Cerebellar nuclear complex (tissue), 1 donor: ENCODE measurements at places on chromosomes 11 and 22.

DNA sequence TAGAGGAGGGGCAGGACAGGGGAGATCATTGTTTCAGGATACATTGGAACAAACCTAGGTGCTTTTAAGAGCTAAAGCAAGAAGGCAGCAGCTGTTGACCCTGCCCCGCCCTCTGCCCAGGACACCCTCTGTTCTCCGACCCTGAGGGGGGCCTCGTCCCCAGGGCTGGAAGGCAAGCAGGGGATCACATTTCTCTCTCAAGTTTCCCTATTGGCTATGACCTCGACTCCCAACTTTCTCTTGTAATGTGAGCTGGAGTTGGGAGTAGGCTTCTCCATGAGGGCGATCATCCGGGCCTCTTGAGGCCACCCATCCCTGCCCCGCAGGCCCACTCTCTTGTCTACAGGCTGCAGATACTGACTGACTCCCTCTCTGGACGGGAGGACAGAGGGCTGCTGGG, 37.7 kb downstream of the DSCAML1 start:
- DNase-seq: no peak

GRCh38 chr11:73087730-73088129, 54.4 kb downstream of the FCHSD2 start:
- DNase-seq: no peak

DNA sequence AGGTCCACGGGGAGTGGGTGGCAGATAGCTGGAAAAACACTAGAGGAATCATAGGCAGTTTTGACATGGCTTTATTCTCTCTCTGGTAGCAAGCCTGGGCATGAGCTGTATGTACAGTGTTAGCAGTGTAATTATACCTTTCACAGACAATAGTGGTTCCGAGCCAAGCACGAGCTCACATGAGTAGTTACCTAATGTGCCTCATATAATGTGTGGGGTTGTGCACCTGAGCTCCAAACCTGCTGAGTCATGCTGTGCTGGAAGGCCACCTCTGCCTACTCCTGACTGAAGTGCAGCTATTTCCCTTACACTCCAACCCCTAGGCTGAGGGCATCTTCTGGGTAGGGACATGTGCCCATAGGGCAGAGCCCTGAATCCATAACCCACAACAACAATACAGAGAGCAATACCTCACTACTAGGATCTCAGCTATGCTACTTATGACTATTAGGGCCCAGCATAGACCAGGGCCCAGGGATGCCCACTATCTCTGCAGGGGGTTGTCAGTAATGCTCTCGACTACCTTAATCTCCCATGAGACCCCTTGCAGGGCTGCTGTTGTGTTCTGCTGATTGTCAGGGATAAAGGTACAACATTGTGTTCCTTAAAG, 432.1 kb downstream of the DYNC2H1 start:
- DNase-seq: no peak

DNA sequence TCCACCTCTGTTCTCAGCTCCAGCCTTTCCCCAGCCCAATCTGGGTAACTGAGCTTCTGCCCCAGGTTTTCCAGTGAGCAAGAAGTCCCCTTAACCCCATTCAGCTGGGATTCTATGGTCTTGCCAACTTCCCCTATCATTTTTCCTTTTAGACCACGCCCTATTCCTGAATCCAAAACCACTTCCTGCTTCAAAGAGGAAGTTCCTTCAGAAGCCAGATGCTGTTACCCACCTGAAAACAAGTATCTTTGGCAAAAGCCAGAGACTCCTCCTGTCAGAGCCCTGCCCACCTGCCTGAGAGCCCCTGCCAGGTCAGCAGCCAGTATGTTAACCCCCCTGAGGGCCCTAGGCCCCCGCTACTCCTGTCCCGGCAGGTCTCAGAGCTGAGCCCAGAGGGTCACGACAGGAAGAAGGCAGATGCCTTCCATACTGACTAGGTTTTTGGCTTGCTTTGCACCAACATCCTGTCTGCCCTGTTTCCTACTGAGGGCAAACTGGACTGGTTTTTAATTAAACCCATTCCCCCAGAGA, 20.3 kb upstream of the MICAL2 start:
- DNase-seq: no peak

GRCh38 chr22:20966883-20967696, at the start of gene AIFM3:
TSS of gene AIFM3 (plus strand) at chr22:20967255. CDS start at chr22:20967945, 690 bp downstream.
- DNase-seq: no peak

GRCh38 chr11:3170044-3170755, 5.1 kb upstream of the OSBPL5 start:
- no peak for DNase-seq

DNA sequence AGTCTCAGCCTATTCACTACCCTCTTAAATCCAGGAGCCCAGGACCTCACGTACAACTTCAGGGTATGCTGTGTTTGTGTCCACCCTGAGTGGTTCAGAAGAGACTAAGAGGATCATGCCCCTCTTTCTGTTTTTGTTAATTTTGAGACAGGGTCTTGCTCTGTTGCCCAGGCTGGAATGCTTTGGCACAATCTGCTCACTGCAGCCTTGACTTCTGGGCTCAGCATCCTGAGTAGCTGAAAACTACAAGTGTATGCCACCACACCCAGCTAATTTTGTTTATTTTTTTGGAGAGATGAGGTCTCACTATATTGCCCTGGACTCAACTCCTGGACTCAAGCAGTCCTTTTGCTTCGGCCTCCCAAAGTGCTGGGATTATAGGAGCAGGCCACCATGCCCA, 118.5 kb downstream of the NAT10 start:
- DNase-seq: no peak

DNA sequence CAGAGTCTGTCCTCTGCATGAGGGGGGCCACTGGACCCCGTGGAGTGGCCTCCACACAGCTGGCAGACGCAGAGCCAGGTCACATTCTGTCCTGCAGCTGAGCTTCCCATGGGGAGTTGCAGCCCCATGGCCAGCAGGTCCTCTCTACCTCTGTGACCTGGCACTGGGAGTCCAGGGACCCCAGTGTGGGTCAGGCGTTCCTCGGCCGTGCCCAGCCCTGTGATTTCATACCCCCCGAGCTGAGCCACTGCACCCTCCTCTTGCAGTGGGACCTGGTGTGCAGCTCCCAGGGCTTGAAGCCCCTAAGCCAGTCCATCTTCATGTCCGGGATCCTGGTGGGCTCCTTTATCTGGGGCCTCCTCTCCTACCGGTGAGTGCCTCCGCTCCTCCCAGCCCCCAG, 32.2 kb upstream of the SLC22A12 start:
- DNase-seq: no peak

GRCh38 chr11:27718346-27718862, 18.1 kb upstream of the BDNF start:
- peak; percentile 61 for DNase-seq

GRCh38 chr11:71235719-71236118, 16.7 kb downstream of the SHANK2 start:
- DNase-seq: no peak

GRCh38 chr11:120108154-120108784, 29.6 kb downstream of the TRIM29 start:
- DNase-seq: peak; percentile 27

GRCh38 chr11:9774109-9774508, 110.2 kb downstream of the SWAP70 start:
- DNase-seq: no peak

DNA sequence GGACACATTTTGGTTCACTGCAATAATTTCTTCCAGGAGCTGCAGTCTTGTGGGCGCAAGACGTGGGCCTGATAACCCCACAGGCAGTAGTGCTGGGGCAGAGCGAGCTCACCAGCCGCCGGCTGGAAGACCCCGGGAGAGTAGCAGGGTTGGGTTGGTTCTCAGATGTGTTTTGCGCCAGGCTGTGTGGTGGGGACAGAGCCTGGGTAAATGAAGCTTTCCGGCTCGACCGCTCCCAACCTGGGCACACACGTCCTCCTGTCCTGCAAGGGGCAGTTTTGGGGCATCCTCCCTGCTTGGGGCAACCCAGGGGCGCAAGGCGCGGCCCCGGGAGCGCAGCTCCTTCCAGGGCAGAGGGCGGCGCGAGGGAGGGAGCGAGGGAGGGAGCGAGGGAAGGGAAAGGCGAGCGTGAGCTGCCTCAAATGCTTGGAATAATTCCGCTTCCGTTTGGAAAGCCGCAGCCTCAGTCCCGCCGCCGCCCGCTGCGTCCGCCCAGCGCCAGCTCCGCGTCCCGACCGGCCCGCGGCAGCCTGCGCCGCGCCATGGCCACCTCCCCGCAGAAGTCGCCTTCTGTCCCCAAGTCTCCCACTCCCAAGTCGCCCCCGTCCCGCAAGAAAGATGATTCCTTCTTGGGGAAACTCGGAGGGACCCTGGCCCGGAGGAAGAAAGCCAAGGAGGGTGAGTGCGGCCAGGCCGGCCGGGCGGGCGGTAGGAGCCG, at the start of gene PARVA:
PARVA (plus strand) TSS at position 466 of the 718 bp plus-strand sequence; CDS start at position 543, 77 bp downstream.
- DNase-seq: no peak

DNA sequence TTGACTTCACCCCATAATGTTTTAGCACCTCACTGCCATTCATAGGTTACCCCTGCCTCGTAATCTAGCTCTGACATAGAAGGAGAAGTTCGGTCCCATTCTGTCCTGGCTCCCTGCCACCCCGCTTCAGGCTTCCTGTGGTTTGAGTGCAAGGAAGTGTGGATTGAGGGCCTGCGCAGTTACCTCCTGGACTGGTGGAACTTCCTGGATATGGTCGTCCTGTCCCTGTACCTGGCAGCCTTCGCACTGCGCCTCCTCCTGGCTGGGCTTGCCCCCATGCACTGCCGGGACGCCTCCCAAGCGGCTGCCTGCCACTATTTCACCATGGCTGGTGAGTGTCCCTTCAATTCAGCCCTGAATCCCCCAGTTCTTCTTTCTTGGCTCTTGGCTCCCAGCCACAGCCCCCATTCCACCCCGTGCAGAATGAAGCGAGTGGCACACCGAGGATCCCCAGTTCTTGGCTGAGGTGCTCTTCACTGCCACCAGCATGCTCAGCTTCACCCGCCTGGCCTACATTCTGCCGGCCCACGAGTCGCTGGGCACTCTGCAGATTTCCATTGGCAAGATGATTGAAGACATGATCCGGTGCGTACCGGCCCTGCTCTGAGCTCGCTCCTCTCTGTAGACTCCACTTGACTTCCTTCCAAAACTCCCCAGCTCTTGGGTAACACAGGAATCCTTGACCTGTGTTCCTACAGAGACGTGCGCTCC, 15.4 kb downstream of the ART5 start:
- DNase-seq: no peak

GRCh38 chr11:102177974-102178631, 67.9 kb downstream of the YAP1 start:
- no peak for DNase-seq

DNA sequence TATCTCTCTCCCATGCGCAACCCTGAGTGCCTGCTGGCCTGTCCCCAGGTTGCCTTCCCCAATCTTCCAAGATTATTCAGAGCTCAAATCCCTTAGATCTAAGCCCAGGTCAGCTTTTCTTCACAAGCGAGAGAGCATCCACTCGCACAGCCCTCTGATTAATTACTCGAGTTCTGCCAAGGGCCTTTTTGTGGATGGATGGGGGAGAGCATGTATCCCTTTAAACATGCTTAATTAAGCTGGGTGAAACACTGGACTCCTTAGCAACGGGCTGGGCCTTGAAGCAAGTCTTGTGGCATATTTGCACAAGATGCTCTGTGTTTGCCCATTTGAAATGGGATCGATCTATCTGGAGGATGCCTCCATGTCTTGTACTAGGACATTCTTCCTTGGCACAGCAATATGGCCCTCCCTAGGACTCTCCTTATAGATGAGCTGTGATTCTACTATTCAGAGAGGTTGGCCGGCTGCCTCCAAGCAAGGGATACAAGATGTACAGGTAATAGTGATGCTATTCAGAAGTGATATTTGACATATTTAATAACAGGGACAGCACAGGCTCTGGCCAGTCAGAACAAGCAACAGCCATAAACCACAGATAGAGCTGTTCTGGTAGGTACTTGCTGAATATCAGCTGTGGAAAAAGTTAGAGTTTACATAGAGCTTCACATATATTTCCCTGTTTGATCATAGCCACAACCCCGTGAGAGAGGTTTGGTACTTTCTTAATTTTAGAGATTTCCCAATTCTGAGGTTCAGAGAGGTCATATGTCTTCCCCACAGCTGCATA, 125.6 kb downstream of the CSNK2A3 start:
- DNase-seq: no peak

- DNase-seq: no peak
These were observed 612 bp downstream of the GTSE1 start for GRCh38 chr22:46297151-46297812.

DNA sequence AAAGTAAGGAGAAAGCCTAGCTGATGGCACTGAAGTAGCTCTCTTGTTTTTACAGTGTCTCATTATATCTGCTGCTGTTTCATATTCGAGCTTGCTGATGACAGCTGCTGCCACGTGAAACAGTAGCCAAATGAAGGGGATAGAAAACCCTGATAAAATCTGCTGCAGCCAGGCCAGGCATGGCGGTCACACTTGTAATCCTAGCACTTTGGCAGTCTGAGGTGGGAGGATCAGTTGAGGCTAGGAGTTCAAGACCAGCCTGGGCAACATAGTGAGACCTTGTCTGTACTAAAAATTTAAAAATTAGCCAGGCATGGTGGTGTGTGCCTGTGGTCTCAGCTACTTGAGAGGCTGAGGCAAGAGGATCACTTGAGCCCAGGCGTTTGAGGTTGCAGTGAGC, 13.4 kb downstream of the IFT46 start:
- no peak for DNase-seq

- no peak for DNase-seq
These were observed 37.3 kb upstream of the CXCR5 start for GRCh38 chr11:118846181-118846935.

GRCh38 chr11:66789097-66789890, 53.9 kb upstream of the RCE1 start:
- no peak for DNase-seq

- no peak for DNase-seq
These were observed 30.5 kb downstream of the CTNND1 start for GRCh38 chr11:57792060-57792541.

GRCh38 chr22:39291523-39291922, 27.9 kb downstream of the RPL3 start:
- no peak for DNase-seq

GRCh38 chr11:5304046-5304445, 2.3 kb upstream of the OR51B4 start:
- DNase-seq: no peak

DNA sequence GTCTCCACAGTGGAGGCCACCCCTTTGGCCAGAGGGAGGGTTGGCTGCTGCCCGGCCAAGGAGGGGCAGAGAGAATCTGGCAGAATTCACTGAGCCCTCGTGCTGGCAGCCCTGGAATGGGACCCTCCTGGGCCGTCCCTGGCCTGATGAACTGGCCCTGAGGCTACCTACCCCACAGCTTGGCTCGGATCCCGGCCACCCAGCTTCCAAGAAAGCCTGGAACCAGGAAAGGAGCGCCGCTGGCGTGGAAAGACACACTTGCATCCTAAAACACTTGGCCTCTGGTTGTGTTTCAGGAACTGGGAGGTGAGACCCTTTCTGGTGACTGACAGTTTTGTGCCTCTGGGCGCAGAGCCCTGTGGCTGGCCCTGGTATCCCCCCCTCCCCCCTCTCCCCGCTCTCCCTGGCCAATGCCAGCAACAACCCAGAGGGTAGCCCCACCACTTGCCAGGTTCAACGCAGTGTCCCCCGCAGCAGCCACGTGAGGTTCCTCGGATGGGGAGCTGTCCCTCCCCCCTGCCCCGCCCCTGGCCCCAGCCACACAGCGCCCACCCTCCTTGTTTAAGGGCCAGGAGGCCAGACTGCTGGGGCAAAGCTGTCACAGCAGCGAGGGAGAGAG, 693 bp downstream of the NFAM1 start:
- no peak for DNase-seq

GRCh38 chr11:32231909-32232493, 141.1 kb downstream of the RCN1 start:
- no peak for DNase-seq

- DNase-seq: no peak
These were observed 60.4 kb downstream of the SERGEF start for GRCh38 chr11:17952487-17952886.
